HTR-8/SVneo (cell line): ENCODE measurements at places on chromosomes 11 and 22.

DNA sequence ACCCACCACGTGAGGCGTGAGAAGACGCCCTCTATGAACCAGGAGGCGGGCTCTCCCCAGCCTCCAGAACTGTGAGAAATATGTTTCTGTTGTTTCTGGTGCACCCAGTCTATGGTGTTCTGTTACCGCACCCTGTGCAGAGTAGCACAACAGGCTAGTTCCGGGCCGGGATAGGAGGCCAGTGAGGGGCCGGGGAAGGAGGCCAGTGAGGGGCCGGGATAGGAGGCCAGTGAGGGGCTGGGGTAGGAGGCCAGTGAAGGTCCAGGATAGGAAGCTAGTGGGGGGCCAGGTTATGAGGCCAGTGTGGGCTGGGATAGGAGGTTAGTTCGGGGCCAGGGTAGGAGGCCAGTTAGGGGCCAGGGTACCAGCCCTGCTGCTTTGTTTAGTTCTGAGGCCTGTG lies 204.6 kb downstream of the BARX2 start:
- no peak for DNase-seq

GRCh38 chr11:123061403-123062157 lies at the start of gene HSPA8:
TSS of gene HSPA8 (minus strand) at chr11:123062136. CDS start at chr11:123061324, 812 bp downstream.
- DNase-seq = no peak

DNA sequence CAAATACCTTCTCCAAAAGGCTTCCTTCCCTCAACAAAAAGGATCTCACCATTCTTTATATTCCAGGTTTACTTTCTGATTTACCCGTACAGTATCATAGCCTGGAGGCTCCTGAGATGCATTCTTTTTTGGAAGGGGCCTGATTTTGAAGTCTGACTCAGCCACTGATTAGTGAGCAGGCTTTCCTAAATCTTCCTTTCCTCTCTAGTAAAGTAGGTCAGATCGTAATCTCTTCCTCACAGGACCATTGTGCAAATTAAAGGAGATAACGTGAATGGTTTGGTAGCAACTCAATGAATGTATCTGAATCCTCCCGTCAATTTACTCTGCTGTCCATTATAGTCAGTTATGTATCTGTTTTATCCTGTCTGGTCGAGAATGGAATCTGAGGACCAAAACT lies 227.7 kb upstream of the ANO5 start:
- no peak for DNase-seq

GRCh38 chr22:48858121-48858520 lies 969.6 kb downstream of the BRD1 start:
- no peak for DNase-seq

DNA sequence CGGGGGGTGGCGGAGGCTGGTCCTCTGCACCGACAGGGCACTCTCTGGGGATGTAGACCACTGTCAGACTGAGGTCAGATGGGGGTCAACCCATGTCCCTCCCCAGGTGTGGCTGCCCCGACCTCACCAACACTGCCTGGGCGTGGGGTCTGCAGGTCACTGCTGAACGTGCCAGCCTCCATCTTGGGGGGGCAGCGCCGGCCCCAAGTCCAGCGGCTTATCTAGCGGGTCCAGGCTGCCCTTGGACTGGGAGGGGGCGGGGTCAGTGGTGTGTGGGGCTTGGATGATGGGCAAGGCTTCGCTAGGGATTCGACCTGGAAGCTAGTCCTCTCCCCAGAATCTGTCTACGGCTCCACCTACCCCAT lies 178.2 kb downstream of the IGLL1 start:
- no peak for DNase-seq
